ENCODE measurements at places on chromosomes 13 and 19. TPM values are rescaled to one million over a fixed set of nuclear protein-coding genes. Genes with fewer than 3 reads are reported as not detected.

CDX2 gene
- not detected for total RNA-seq

DNA sequence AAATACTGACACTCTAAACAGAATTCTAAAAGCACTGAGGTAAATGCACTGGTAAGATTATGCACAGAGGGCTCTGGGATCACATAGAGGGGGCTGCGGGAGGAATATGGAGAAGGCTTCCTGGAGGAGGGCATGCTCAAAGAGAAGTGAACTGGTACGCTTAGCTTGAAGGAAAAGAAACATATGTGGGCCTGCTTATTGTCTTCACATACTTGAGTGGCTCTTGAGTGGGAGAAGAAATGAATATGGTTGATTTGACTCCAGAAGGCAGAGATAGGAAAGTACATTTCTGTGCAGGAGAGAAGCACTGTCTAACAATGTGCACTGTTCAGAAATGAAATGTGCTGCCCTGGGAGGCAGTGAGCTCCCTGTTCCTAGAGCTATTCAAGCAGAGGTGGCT is 91.1 kb downstream of the KL start:
- H3K4me3 ChIP-seq: no peak overlapping the region
- peaks cover 31% of the 10 kb centered on the region for H3K4me1 ChIP-seq
- no peak for DNase-seq
- H3K36me3 ChIP-seq: no peaks in the 10 kb centered on the region
- no peaks in the 10 kb centered on the region for H3K27me3 ChIP-seq
- no peak overlapping the region for H3K27ac ChIP-seq

- no peak overlapping the region for H3K4me3 ChIP-seq
- H3K27ac ChIP-seq: no peak overlapping the region
- no peaks in the 10 kb centered on the region for H3K36me3 ChIP-seq
Observed at GRCh38 chr13:51837016-51837415, 8.0 kb downstream of the TMEM272 start.

DNA sequence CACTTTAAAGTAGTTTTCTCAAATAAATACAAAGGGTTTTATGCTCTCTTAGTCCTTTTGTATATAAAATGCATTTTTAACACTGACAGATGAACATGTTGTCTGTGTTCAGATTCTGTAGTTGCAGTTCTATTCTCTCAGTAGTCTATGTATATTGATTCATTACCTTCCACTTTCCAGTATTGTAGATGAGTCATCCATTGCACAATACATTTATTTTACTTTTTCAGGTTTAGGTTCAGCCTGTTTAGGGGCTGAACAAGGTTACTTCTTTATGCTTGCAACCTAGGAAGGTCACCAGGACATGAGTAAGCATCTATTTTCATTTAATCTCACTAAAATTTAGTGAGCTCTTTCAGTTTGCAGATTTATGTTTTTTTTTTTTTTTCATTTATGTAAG is 173.6 kb downstream of the NALCN start:
- H3K4me3 ChIP-seq: no peak overlapping the region
- no peak for DNase-seq
- no peak overlapping the region for H3K27ac ChIP-seq
- H3K36me3 ChIP-seq: no peaks in the 10 kb centered on the region

Measured in Karpas-422 (cell line).